ENCODE measurements at places on chromosomes 5 and 9.

- peak; percentile 92 for DNase-seq
Observed at GRCh38 chr9:16627967-16628366, 242.5 kb downstream of the BNC2 start.

DNA sequence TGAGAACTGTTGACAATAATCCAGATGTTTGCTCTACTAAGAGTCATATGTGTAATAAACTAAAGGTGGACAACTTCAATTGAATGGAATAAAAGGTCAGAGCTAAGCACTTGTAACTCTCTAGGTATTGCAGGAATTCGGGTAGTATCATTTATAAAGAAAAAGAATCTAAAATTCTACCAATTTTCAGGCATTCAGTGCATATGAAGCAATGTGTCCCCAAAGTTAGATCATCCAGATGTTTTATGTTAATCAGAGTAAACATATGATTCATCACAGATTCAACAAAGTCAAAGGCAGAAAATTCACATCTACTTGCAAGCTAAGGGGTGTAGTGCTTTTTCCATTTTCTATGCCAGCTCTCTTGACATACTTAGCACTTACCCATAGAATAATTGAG, 477.1 kb downstream of the PDE4D start:
- no peak for DNase-seq

- peak; percentile 89 for DNase-seq
Observed at GRCh38 chr9:120886490-120886967, 9.5 kb upstream of the PHF19 start.

DNA sequence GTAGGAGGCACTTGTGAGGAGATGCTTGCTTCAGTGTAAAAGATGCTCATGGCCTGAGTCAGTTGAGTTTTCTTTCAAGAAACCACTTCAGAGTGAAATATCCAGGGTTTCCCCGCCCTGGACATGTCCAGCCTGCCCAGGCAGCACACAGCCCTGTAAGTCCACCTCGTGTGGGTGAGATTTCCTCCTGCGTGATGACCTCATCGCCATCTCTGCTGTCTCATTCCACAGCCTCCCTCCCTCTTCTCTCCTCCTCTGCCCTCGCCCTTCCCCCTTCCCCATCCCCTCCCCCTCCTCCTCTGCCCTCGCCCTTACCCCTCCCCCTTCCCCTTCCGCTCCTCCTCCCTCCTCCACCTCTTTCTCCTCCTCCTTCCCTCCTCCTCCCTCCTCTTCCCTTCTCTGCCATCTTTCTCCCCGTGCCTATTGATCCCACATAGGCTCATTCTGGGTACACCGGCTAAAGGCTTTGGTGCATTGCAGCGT, 34.0 kb upstream of the NCS1 start:
- DNase-seq: peak; percentile 91

DNA sequence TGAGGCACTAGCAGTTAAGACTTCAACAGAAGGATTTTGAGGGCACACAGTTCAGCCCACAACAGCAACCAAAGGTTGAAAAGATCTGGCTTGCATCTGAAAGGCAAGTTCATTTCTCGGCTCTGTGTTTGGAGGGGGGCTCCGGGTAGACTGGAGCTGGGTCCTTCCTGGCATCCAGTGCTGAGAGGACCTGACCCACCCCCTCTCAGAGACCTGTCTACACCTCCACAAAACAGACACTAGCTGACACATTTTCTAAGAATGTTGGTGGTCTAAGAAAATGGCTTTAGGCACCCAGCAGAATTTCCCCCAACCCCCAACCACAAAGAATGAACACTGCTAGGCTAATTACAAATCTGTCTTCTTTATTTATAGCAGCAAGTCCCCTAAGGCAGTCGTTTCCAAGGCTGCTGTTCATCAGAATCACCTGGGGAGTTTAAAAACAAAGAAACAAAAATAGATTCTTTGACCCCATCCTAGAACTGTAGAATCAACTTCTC, 6.2 kb upstream of the PTCH1 start:
- no peak for DNase-seq

GRCh38 chr5:103290846-103291245, 32.3 kb downstream of the MACIR start:
- no peak for DNase-seq

DNA sequence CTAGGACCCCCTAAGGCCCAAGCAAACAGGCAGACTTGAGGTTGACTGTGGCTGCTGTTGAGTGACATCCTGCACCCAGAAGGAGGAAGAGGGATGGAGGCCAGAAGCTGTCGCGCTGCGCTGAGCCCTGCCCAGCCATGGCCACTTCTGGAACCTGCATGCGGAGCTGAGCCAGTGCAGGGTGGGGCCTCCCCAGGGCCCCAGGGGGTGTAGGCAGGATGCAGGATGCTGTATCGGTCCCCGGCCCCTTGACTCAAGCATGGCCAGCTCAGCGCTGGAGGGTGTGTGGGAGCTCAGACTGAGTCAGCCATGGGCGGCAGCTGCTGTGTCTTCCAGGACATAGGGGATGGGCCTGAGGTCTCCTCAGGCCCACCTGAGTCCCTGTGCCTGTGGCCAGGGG, 26.9 kb downstream of the GLT6D1 start:
- DNase-seq: no peak

GRCh38 chr5:14136228-14136627, 6.9 kb upstream of the TRIO start:
- DNase-seq: no peak

DNA sequence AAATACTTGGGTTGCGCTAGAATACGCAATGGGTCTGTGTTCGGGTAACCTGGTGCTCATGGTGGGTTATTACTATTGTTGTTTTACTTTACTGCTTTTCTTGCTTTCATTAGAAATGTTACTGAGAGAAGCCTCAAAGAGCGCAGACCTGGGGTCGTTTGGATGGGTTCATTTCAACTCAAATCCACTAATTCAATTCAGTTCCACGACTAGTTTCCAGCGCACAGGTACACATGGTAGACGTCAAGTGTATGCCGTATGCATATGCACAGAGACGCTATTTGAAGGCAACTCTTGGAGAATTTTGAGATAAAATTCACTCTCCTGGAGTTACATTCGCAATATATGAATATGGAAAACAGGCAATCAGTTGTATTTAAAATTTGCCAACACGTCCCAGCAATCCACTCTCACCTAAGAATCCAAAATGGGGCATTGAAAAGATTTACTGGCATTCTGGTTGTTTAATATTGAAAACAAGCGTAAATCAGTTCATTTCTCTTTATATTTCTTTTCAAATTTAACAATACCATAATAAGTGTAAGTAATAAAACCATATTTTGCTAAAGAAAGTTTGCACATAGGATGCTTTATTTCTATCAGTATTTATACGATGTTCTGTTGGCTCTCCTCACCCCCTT, 4.4 kb upstream of the PAX5 start:
- DNase-seq: no peak

DNA sequence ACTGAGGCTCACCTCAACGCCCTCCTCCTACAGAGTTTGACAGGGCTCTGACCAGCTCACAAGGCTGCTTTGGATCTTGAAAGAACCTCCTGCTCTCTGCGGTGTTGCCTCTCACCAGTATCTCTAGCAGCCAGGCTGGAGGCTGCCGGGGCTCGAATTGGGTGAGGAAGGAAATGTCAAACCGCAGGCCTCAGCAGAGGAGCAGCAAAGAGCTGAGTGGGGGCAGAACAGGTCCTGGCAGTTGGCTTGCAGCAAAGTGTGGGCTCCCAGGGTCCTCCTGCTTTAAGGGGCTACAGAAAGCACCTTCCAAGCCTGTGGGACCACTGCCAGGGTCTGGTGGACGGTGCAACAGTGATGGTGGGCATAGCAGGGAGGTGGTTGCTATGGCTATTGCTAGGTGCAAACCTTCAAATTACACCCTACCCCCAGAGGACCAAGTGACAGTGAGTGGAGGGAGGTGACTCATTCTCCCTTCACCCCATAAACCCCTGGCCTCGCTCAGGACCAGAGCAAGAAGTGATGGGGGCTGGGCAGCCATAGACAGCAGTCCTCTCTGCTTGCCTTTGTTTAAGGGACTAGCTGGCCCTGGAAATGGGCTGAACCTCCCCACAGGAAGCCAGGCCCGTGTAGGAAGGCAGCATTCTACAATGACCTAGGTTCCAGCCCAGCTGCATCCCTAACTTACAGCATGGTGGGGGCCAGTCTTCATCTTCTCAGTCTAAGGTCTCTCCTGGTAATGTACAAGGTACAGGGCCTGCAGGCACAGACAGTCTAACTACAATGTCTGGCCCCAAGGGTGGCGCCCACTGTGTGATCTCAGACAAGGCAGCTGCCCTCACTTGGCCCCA, 18.7 kb downstream of the LCP2 start:
- DNase-seq: no peak

GRCh38 chr9:91562416-91562815, 138.8 kb upstream of the NFIL3 start:
- DNase-seq: no peak

- DNase-seq: peak; percentile 69
Observed at GRCh38 chr9:16726718-16727451, 143.6 kb downstream of the BNC2 start.

DNA sequence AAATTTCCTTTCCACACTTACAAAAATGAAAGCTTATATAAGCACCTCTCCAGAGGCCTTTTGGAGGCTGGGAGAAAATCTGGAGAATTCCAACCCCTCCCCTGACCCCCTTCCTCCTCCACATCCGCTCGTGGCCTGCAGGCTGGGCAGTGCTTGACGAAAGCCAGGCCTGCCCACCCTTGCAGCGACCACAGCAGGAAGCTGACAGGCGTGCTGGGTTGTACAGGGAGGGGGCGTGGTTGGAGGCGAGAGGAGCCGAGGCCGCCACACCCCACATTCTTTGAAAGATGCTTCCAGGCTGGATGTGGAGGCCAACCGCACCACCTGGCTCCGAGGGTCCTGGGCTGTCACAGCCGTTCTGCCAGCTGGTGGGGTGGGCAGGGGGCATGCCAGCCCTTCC, 47.8 kb upstream of the IER5L start:
- peak; percentile 75 for DNase-seq

DNA sequence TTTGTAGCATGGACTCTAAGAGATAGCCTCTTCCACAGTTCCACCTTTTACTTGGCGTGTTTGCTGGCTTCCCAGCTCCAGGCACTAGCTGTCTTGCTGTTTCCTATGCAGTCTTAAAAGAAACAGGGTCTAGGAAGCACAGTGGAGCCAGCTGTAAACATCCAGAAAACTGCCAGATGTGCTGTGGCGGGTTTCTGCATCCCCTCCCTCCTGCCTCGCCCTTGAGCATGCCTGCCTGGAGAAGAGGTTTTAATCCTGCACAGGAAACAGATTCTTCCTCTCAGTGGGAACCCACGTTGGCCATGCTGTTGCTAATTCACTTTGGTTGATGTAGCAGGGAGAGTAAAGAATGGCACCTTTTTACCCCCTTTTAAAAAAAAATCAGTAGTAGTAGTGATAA, 121.3 kb downstream of the RPS23 start:
- no peak for DNase-seq

- no peak for DNase-seq
Observed at GRCh38 chr5:123115020-123115419, 26.0 kb downstream of the PRDM6 start.

DNA sequence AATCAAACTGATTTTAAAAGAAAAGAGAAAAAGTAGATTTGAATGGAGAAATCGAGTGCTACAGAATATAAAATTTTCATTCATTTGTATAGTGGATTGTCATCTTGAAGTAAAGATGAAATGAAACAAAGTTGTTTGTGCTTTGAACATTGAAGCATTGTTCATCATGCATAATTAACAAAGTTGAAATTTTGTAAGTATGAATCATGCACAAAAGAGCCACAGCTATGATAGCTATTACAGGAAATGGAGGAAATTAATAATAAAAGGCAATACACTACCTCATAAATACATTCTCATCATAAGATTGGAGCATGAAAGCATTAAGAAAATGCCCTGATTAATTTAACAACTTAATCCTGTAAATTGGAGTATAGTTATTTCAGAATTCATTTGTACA, 153.4 kb upstream of the TLX3 start:
- DNase-seq: no peak

- DNase-seq: peak; percentile 85
Observed at GRCh38 chr5:6404129-6404528, 25.8 kb upstream of the MED10 start.

- no peak for DNase-seq
Observed at GRCh38 chr5:56052735-56053134, 58.0 kb upstream of the IL6ST start.

- DNase-seq: no peak
Observed at GRCh38 chr9:104769655-104770054, 5.7 kb downstream of the NIPSNAP3B start.

- DNase-seq: no peak
Observed at GRCh38 chr9:98385751-98386150, 130.3 kb upstream of the TBC1D2 start.

DNA sequence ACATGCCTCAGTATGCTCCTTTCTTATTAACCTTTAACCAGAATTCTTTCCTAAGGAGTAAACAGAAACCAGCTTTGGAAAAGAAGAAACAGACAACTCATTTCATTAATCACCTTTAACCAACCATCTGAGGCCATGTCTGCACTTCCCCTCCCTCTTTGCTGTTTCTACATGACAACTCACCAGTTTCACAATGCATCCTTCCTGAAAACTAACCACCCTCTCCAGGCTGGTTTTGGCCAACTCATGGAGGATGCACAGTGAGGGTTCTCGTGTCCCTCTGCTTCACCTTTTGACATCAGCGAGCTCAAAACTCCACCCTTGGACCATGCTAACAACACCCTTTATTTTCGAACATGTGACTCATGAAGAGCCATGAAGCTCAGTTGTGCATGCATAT, 244.1 kb downstream of the ELAVL2 start:
- DNase-seq: peak; percentile 11

DNA sequence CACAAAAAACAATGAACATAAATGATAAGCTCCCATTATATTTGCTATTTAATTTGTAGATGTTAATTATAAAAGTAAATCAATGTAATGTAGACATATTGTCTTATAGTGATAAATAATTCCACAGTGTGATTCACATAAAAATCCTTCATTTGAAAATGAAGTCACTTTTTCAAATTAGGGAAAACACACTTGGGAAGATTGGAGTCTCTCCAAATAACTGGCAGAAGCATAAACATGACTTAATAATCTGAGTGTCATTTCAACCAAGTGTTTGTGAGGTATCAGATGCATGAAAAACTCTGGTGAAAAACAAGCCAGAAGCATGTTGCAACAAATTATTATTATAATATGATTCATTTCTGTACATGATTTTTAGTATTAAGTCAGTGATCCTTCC, 102.2 kb downstream of the CETN3 start:
- no peak for DNase-seq

GRCh38 chr5:156526081-156526925, 199.3 kb downstream of the SGCD start:
- DNase-seq: no peak

DNA sequence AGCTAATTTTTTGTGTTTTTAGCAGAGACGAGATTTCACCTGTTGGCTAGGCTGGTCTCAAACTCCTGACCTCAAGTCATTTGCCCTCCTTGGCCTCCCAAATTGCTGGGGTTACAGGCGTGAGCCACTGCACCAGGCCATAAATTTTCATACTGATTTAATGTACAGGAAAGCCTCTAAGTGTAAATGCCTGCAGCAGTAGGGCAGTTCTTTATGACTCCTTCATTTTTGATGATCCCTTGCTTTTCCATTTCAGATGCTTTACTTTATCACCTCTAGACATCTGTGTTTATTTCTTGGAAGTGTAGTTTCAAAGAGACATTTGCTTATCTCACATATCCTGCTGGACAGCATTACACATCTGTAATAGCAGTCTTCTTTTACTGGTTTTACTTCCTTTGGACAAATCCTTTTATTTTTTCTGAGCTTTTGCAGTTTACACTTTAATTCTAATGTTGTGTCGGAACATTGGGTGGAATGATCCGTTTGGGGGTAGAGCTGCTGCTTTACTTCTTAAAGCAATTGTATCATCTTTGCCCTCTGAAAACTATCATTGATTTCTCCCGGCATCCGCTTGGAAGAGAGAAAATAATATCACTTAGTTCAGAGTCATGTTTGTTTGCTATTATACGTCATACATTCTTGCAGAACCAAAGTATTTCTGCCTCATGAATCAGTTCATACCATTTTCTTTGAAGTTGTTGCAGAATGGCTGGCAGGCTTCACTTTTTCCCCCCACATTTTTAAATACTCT, 36.0 kb downstream of the SCGB3A1 start:
- DNase-seq: peak; percentile 32

Data from AG08395 (cell line).